ENCODE measurements at places on chromosomes 5 and 9. TPM values are rescaled to one million over a fixed set of nuclear protein-coding genes. Genes with fewer than 3 reads are reported as not detected.

- no peak for DNase-seq
These were observed 356.8 kb downstream of the SPOCK1 start for GRCh38 chr5:137142346-137142745.

DNA sequence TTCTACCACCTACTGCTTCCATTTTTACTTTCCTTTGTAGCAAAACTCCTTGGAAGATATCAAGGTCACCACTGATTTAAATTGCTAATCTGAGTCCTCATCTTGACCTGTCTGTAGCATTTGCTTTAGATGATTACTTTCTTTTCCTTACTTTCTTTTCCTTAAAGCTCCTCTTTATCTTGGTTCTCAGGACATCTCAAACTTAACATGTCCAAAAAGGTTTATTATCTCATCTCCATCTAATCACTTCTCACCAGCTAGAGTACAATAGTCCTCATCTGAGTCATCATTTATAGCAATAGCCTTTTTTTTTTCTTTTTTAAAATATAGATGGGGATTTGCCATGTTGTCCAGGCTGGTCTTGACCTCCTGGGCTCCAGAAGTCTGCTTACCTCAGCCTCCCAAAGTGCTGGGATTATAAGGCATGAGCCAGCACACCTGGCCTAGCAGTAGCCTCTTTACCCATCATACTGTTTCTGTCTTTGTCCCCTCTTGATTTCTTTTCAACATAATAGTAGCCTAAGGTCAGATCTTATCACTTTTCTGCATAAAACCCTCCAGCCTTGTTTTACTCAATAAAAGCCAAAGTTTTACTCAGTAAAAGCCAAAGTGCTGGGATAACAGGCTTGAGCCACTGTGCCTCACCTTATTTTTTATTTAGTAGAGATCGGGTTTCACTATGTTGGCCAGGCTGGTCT is 32.9 kb upstream of the GPR21 start:
- no peak for DNase-seq

PDE6A gene
- not detected for total RNA-seq

- DNase-seq: no peak
These were observed 408.5 kb downstream of the TMEM38B start for GRCh38 chr9:106102821-106103220.

MARCOL gene
- not detected for total RNA-seq

GRCh38 chr9:74132986-74133385 is 364.1 kb upstream of the RORB start:
- no peak for DNase-seq

CTSV gene
- 1.3 TPM for total RNA-seq

Measured in cerebellum (tissue), 4 donors.